NCI-H187 treated with DMSO at 0.1 percent for 48 hours (cell line): ENCODE measurements at places on chromosomes 16 and 17.

GRCh38 chr16:85206472-85207356 is 94.4 kb upstream of the CIBAR2 start:
- no peak for DNase-seq

DNA sequence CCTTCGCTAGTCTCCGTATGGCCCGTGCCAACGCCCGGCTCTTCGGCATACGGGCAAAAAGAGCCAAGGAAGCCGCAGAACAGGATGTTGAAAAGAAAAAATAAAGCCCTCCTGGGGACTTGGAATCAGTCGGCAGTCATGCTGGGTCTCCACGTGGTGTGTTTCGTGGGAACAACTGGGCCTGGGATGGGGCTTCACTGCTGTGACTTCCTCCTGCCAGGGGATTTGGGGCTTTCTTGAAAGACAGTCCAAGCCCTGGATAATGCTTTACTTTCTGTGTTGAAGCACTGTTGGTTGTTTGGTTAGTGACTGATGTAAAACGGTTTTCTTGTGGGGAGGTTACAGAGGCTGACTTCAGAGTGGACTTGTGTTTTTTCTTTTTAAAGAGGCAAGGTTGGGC is 2.5 kb downstream of the RPL13 start:
- no peak for DNase-seq

DNA sequence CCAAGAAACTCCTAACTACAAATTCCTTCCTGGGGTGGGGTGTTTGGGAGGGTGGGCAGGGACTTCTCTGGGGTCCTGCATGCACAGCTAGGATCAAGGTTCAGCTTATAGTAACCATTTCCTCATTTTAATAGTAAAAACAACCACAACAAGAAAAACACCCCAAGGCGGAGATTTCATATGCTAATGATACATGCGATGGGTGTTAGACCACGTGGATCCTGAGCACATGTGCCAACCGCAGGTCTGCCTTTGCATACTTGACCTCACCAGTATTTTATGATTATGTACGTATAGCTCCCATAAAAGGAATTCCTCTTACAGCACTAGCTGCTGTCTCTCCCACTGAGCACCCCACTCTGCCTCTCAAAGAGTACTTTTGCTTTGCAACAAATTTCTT is 1.9 kb downstream of the KRTAP4-11 start:
- no peak for DNase-seq

- no peak for DNase-seq
These were observed 94.8 kb upstream of the CBX4 start for GRCh38 chr17:79933863-79934652.

DNA sequence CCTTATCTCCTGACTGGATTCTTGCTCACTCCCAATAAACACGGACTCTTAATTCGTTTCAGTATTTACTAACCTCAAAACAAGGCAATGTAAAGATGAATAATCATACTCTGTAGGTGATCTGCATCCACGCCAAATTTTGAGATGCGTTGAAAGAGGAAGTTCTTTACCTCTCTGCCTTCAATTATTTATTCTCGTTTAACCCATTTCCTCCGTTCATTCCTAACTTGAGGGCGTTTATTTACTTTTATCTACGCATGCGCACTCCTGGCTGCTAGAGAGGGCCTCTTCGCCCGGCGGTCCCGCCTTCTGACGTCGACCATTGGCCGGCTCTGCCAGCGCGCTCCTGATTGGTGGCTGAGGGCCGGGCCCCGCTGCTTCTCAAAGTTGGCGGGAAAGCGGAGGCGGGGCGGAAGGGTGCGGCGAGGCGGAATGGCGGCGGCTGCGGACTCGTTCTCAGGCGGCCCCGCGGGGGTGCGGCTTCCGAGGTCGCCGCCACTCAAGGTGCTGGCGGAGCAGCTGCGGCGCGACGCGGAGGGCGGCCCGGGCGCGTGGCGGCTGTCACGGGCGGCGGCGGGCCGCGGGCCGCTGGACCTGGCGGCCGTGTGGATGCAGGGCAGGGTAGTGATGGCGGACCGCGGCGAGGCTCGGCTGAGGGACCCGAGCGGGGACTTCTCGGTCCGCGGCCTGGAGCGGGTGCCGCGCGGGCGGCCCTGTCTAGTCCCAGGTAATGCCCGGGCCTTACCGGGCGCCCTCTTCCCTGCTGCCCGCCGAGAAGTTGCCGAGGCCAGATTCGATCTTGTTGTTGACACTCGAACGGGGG is at the start of gene RMI2:
Gene RMI2, plus strand, starts transcription at position 420 of the 823 bp plus-strand sequence. Its CDS starts 13 bp downstream, at position 433.
- DNase-seq, result peak; percentile 65

DNA sequence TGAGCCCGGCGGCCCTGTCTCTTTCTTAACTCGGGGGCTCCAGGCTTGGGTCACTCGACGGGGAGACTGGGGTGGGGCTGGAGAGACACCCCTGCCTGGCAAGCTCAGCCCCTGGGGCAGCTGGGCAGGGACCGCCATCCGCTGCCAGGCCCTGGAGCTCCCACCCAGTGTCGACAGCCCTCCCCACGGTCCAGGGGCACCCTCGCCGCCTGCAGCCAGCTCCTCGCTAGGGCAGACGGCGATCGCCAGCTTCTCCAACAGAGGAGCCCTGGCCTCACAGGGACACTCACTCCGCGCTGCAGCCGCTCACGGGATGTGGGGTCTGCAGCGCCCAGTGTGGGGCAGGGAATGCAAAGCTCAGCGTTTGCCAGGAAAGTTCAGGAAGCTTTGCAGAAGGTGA is 16.0 kb upstream of the APRT start:
- no peak for DNase-seq

DNA sequence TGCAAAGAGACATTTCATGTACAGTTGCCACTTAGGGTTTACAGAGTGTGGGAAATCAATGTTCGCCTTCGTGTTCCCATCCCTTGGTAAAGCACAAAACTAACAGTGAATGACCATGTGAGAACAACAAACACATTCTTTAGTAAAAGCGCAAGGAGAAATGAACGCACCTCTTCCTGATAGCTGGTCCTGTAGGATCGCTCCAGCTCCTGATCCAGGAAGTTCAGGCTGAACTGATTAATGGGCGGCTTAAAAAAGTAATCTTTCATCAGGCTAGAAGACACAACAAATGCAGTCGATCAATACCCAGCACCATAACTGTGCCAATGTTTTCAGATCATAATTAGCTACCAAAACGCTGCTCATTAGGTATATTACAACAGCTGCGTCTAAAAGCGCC is 108.3 kb upstream of the CREBBP start:
- no peak for DNase-seq

DNA sequence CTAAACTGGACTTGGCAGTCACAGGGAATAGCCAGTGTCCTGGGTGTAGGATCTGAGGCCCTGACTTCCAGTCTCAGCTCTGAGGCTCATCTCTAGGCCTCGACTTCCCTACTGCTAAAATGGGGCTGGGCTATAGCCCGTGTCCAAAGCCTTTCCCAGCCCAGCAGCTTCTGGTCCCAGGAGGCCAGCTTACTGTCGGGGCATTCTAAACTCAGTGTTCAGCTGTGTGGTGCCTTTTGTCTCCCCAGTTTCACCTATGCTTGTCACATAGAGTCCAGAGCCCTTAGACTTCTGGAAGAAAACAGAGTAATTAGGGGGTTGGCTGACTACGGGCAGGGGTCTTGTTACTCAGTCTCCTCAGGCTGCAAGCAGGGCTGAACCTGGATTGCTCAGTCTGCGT is 94.8 kb downstream of the WSCD1 start:
- no peak for DNase-seq

DNA sequence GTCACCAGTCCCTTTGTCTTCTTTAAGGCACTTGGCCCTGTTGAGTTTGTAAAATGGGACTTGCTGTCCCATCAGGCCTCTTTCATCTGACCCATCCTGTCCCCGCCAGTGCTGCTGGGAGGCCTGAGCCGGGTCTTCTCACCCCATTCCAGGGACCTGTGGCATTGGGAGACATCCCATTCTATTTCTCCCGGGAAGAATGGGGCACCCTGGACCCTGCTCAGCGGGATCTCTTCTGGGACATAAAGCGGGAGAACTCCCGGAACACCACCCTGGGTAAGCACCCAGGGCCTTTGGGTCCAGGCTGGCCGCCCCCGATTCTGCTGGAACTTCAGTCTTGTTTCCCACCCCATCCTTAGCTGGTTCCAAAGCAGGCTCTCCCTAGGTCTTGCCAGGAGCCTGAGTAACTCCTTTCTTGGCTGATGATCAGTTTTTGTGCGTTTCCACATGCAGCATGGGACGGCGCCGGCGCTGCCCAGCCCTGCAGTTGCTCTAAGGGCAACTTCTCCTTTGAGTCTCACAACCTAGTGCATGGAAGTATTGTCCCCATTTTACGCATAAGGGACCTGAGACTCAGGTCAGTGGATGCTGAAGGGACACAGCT is 4.1 kb downstream of the ZNF213 start:
- no peak for DNase-seq

DNA sequence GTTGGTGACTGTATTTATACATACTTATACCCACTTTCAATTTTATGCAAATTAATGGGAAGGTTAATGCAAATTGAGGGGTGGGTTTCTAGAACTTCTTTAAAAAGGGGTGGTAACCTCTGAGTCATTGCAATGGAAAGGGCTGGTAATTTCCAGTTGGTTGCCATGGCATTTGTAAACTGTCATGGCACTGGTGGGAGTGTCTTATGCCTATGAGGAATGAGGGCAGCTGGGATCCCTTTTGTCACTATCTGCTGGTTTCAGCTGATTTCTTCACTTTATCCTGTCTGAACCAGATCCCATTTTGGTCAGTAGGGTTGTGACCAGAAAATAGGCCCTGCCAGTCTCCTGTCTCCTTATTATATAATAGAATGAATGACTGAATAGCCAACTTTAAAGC is 1006.7 kb upstream of the GOT2 start:
- no peak for DNase-seq

DNA sequence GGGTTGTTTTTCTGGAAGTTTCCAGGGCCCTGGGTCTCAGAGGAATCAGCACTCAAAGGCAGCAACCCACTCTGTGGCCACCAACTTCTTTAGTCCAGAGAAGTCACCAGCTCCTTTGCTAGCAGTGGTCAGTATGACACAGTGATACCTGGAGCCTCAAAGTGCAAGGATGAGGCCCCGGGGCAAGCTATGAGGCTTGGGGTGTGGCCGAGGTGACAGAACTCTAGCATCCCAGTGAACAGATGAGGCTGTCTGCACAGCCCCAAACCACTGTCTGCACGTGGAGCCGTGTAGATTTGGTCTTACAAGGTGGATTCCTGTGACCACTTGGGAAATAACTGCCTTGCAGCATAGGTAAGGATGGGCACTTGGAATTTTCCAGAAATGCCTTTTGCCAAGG is 24.9 kb downstream of the TEKT5 start:
- DNase-seq, result no peak

DNA sequence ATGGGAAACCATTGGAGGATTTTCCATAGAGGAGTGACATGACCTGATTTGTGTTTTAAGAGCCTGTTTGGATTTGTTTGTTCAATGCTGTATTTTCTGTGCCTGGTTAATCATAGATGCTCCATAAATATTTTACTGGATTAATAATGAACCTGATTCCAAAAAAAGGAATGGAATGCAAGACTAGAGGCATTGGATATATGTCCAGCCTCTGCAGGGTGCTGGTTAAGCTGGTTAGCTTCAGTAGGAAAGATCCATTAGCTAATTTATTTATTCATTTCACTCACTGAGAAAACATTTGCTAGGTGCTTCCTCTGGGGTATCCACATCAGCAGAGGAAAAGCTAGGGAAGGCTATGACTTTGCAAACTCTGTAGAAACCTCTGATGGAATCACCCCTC is 57.7 kb downstream of the SHISA9 start:
- DNase-seq, result no peak

- DNase-seq, result no peak
These were observed 30.1 kb downstream of the CD300LG start for GRCh38 chr17:43877031-43877430.

GRCh38 chr17:79154951-79155585 is 80.4 kb downstream of the ENGASE start:
- no peak for DNase-seq

- DNase-seq, result peak; percentile 3
These were observed 555 bp downstream of the NUP88 start for GRCh38 chr17:5418858-5419355.

- DNase-seq, result no peak
These were observed 114.1 kb downstream of the SPAG9 start for GRCh38 chr17:51006601-51007000.

GRCh38 chr17:67082107-67082506 is 37.8 kb downstream of the CACNG1 start:
- no peak for DNase-seq

- DNase-seq, result no peak
These were observed 266.4 kb downstream of the MRTFB start for GRCh38 chr16:14337303-14338191.

DNA sequence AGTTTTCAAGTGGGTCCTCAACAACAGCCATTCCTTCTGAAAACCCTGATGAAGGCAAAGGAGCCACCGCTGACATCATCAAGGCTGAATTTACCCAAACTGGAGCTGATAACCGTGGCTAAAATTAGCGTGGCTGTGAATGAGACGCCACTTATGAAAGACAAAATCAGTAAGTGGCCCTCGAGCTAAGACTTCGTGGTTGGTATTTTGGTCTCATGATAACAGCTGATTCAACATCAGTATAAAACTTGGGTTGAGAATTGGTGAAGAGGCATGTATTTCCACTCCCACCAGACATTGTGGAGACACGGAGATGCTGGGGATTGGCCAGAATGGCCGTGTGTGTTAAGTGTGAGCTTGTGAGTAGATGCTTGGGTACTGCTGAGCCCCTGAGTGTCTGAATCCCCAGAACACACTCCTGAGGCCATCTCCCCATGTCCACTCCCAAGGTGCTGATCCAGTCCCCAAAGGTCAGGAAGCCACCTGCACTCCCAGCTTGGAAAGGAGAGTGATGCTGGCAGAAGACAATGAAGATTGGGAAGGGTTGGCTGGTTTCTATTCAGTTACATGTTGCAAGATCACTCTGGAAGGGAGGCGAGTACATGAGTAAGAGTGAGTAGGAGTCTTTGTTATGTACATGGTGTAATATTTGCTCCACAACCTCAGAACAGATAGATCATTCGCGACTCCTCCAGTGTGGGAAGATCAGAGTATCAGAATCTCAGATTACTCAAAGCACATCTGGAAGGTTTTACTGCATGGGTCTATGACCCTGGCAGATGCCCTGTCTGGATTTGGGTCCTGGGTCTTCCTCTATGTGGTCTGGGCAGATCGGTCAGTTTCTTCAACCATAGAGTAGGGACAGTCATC is 207.7 kb downstream of the HS3ST3A1 start:
- DNase-seq, result no peak

DNA sequence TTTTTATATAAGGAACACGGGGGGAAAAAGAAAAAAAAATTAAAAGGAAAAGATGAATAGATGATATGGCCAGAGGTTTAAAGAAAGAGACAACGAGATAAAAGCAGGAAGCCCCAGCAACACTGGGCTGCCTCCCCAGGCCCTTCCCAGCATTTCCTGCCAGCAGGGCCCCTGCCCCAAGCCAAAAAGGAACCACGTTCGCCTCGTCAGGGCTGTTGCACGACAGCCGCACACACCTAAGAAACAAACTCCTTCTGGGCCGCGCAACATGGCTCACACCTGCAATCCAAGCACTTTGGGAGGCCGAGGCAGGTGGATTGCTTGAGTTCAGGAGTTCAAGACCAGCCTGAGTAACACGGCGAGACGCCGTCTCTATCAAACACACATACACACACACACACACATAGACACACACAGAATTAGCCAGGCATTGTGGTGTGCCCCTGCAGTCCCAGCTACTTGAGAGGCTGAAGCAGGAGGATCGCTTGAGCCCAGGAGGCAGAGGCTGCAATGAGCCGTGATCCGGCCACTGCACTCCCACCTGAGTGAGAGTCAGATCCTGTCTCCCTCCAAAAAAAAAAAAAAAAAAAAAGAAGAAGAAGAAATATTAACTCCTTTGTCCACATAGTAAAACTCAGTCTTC is 83.0 kb downstream of the ANKRD11 start:
- DNase-seq, result no peak
